ENCODE measurements at places on chromosomes 13 and 19. TPM values are rescaled to one million over a fixed set of nuclear protein-coding genes. Genes with fewer than 3 reads are reported as not detected.

- no peak for DNase-seq
- H3K27ac ChIP-seq = no peak overlapping the region
- H3K4me1 ChIP-seq = peaks cover 39% of the 10 kb centered on the region
- H3K4me3 ChIP-seq = no peak overlapping the region
- no peaks in the 10 kb centered on the region for H3K36me3 ChIP-seq
Measured at GRCh38 chr13:35957241-35957731, 173.9 kb downstream of the DCLK1 start.

DNA sequence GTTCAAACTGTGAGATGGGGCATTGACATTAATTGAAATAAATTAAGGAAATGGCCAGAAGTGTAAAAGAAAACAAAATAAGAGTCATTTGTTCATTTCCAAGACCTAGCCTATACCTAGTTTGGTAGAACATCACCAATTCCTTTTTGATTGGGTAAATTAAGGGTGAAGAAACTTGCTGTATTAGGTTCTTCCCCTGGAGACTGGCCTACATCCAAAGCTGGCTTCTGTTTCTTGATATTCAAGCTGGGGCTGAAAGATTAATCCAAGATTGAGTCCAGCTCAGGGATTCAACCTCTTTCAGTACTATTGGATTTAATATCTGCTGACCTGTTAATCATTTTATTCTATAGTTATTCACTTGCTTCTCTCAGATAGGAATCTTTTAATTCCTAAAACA, 183.2 kb downstream of the GPC6 start:
- peaks cover 29% of the 10 kb centered on the region for H3K4me1 ChIP-seq
- DNase-seq = no peak
- no peaks in the 10 kb centered on the region for H3K27me3 ChIP-seq
- no peaks in the 10 kb centered on the region for H3K36me3 ChIP-seq
- no peak overlapping the region for H3K4me3 ChIP-seq
- H3K27ac ChIP-seq = no peak overlapping the region

Gene KLK3
- total RNA-seq = not detected

Gene DZIP1
- 45.0 TPM for total RNA-seq

Gene DCLK1
- 7.8 TPM for total RNA-seq
